Ureter (tissue), 1 donor: ENCODE measurements at places on chromosomes 7 and 10. TPM values are rescaled to one million over a fixed set of nuclear protein-coding genes. Genes with fewer than 3 reads are reported as not detected.

GRCh38 chr10:21978191-21978862 is 25.2 kb downstream of the DNAJC1 start:
- no peak for DNase-seq

- no peak for DNase-seq
Measured at GRCh38 chr10:18713077-18713476, 53.8 kb downstream of the ARL5B start.

GRCh38 chr10:92395271-92395670 is 104.3 kb downstream of the MARCHF5 start:
- DNase-seq: no peak

DNA sequence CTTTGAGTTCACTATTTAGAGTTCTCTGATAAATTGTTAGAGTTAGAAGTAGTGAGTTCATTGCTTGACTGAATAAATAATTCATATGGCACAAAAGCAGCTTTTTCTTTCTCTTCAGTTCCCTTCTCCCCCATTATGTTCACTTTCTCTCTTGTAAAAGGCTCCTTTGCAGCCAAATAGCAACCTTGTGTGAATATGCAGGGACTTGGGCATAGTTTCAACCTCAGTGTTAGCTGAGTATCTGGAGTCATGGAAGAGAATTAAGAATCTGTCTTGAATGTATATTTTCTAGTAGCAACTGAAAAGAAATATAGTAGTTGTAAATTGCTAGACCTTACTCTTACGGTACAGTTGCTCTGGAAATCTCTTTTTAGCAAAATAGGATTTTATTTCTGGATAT is 31.9 kb downstream of the ZEB1 start:
- DNase-seq: no peak

Gene FOXI2
- 1.1 TPM for total RNA-seq

Gene PLCE1
- total RNA-seq: 59.2 TPM

DNA sequence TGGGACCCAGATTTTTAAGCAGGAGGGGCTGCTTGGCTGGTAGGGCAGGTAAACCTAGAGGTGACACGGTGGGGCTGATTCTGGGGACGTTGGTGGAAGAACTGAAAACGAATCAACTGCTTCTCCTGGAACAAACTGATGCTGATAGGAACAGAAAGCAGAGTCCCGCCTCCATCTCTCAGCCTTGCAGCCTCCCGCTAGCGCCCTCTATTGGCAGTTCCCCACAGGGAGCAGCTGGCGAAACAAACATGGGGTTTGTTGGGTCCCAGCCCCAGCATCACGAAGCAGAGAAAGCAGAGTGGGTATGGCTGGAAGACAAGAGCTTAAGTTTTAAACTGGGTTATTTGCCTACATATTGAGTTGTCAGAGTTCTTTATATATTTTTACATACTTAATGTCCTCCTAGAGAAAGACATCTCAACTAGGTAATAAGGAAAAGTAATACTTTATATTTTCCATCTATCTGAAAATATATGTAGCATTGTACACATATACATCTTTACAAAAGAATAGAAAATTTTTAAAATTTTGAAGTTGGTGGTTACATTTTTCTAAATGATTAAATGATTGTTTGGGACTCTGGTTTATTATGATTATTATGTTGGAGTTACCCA is 42.3 kb upstream of the FOXI2 start:
- DNase-seq: no peak

DNA sequence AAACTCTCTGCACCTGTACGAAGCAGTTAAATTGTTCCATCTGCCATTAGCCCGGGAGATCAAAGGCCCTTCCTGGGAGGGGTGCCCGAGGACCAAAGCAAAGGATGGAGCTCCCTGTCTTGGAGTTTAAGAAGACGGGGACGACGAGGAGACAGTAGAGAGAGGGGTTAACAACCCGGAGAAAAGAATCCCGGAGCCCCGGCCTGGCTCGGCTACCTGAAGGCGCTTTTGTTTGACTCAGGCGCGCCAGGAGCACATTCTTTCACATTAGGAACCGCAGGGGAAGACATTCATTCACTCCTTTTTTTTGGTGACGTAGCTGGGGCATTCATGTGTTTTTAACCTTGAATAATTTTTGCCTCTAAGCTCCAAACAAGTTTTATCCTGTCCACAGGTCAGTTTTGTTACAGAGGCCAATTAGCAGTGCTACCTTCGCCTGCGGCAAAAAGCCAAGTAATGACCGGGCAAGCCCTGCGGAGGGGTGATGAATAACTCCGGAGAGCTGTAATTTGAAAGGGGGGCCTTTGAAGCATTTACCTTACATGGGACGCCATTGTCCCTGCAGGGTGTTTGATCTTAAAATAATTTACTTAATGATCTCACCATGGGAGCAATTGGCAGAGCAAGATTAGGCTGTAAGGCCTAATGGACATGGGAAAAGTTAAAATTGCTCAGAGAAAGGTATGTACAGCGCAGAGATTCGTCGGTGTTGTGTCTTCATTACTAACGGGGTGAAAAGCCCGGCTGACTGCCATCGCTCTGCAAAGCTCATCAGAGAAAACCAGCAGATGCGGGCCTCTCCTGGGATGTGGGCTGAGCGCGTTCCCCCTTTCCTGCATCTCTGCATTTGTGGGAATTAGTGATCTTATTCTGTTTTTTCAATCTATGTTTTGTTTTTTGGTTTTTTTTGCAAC is 258.0 kb upstream of the SP4 start:
- no peak for DNase-seq

GRCh38 chr7:134637934-134638719 is 8.5 kb upstream of the BPGM start:
- DNase-seq: no peak

Gene RNF32
- 1.4 TPM for total RNA-seq

GRCh38 chr7:47513741-47514241 is 68.1 kb downstream of the TNS3 start:
- DNase-seq: no peak
